Activated CD4-positive, alpha-beta T cell treated with anti-CD3 and anti-CD28 coated beads for 1 hour (primary cell): ENCODE measurements at places on chromosomes 3 and 15.

GRCh38 chr3:64956711-64957325 is 269.0 kb upstream of the ADAMTS9 start:
- DNase-seq, result no peak

GRCh38 chr3:123657568-123657967 is 72.7 kb upstream of the HACD2 start:
- no peak for DNase-seq

- DNase-seq, result no peak
Measured at GRCh38 chr15:76991741-76992645, 2.9 kb upstream of the PSTPIP1 start.

DNA sequence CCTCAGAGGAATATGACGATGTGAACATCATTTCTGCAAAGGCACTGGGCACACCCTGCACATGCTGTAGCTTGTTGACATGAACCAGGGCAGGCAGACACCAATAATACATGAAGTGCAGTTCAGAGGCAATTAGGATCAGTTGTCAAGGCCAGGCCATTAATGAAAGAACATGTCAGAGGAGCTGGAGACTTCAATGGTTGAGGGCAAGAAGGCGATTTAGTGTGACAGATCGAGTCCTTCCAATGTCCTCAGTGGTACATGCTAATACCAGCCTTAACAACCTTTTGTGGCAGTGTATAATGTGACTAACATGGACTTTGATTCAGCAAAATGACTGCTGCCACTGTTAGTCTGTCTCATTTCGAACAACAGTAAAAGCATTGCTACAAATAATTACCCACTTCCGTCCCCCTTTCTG is 205.2 kb upstream of the NANOGP8 start:
- DNase-seq, result no peak

DNA sequence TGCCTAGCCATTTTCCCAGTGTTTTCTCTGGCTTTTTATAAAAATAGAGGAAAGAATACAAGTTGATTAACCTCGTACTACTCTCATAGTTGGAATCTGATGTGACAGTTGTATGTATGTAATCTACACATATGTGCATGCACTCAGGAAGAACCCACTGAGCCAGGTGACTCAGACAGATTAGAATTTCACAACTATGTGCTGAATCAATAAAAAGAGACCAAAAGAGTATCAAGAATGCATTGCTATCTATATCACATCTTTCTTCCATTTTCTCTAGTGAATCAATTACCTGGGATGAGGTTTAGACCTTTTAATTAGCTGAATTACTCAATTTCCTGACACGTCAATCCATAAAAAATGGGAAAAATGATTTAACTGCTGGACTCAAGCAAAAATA is 319.3 kb upstream of the ATP10A start:
- no peak for DNase-seq

DNA sequence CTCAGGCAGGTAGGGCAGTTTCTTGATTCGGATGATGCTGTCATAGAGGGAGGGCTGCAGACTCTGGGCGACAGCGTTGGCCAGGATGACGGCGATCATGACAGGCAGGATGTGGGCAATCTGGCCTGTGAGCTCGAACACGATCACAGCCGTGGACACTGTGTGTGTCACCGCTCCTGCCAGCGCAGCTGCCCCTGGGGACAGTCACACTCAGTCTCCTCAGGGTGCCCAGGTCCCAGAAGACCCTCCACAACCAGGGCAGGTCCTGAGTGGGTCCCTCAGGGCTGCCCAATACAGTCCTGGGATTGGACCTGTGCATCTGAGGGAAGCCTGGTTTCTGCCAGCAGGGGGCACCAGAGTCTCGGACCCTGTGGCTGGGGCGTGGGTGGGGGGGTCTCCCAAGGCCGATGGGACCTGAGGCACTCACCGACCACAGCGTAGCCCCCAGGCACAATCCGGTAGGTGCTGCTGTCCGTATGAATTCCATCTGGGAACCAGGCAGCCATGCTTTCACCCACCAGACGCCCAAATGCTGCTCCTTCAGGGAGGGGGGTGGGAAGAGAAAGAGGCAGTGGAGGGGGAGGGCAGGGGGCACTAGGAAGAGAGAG is 7.2 kb downstream of the CLCN2 start:
- DNase-seq, result peak; percentile 48

- DNase-seq, result no peak
Measured at GRCh38 chr15:52681441-52681840, 2.3 kb upstream of the ATOSA start.

- no peak for DNase-seq
Measured at GRCh38 chr3:131535131-131535530, 32.4 kb upstream of the MRPL3 start.

DNA sequence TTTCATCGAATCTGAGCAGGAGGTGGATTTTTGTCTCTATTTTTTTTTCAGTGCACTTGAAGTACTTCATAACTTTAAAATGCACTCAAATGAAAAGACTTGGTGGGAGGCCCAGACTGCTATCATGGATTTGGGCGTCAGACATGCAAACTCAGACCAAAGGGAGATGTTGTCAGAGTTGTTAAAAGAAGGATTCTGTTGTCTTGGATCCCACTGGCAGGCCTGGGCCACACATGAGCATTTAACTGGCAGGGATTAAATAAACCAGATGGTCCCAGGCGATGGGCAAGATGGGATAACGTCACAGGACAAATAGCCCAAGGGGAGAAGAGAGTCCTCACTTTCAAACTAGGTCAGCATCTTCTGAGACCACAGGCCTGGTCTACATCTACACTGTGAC is 15.4 kb downstream of the RTP1 start:
- no peak for DNase-seq

DNA sequence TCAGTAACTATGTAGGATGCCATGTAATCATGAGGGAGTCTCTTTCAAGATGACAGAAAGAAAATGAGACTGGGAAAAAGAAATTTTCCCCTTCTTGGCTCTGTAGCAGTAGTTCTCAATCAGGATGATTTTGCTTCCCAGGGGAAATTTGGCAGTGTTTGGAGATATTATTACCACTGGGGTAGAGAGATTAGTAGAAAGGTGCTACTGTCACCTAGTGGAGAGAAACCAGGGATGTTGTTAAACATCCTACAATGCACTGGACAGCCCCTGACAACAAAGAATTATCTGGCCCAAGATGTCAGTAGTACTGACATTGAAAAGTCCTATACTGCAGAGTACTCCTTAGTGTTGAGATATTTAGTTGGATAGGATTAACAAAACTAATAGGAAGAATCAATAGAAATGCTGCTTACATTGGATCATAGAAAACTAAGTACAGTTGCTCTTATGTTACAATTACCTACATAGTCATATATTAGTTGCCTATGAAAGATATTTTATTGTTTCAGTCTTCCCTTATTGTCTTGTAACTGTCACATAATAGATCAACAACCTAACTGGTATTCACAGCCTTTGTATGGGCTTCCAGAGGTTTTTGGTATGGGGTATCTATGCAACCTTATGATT is 433.3 kb downstream of the RAP2B start:
- DNase-seq, result no peak

- no peak for DNase-seq
Measured at GRCh38 chr3:118476885-118477618, 557.6 kb downstream of the IGSF11 start.

DNA sequence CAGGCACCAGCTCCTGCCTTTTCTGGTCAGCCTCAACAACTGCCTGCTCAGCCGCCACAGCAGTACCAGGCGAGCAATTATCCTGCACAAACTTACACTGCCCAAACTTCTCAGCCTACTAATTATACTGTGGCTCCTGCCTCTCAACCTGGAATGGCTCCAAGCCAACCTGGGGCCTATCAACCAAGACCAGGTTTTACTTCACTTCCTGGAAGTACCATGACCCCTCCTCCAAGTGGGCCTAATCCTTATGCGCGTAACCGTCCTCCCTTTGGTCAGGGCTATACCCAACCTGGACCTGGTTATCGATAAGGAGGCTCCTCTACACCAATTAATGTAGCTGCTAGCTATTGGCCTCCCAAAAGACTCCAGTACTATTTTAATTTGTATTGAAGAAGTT is 38.9 kb downstream of the TFG start:
- no peak for DNase-seq

DNA sequence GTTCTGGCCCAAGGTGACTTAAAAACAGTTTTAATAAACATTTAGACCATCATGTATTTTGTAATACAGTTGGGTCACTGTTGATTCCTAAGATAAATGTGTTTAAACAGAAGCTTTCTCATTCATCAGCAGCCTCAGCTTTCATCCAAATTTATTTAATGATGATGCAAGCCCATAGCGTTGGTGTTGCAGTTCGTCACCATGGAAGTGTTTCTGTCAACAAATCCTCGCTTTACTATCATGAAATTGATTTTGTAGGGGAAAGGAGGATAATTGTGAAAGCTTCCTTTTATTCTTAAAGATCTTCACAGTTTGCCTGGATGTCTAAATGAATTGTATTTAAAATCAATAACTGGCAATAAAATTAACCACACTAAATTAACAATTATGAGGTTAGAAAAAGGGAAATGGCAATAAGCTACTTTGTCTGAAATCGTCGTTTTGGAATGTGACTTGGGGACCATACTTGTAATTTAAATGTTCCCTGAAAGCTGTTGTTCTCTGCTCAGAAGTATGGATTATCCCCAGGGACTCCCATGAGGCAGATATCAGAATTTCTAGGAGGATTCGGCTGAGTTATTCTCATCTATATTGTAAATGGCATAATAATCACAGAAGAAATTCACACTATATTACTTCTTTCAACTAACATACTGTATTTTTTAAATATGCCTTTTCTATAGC is 29.0 kb downstream of the CMSS1 start:
- DNase-seq, result no peak

- no peak for DNase-seq
Measured at GRCh38 chr15:100645671-100646070, 43.3 kb downstream of the ASB7 start.

DNA sequence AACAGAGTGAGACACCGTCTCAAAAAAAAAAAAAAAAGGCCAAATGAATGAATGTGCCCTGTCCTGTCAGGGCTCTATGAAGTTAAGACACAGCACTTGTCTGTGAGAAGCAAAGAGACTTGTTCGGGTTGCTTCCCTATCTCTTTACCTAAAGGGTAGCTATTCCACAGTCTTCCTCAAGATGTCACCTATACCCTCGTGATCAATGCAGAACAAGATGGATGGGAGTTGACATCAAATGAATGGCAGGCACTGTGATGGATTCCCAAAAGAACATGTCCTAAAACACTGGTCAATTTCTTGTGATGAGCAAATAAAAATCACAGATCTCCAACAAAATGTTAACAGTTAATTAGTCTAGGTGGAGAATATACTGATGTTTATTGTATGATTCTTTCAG is 9.5 kb downstream of the TADA3 start:
- DNase-seq, result no peak

- no peak for DNase-seq
Measured at GRCh38 chr15:53522991-53523390, 236.5 kb downstream of the WDR72 start.

GRCh38 chr3:169542331-169542751 is 121.2 kb downstream of the MECOM start:
- DNase-seq, result no peak

DNA sequence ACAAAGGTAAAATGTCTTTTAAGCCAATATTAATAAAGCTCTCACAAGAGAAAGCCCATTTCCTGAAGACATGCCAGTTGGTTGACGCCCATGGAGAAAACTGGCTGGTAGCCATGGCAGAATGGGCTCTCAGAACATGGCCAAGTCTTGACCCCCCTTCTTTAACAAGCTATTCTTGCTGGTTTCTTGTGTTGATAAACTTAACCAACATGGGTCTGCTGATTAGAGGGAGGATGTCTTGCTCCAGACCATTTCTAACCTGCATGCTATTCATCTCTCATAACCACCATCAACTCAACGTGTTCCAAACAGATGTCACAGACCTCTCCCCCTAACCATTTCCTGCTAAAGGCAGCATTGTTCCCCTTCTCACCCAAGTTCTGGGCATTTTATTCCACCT is 25.7 kb downstream of the NTRK3 start:
- no peak for DNase-seq

- DNase-seq, result no peak
Measured at GRCh38 chr15:68561171-68561900, 17.5 kb upstream of the CORO2B start.

DNA sequence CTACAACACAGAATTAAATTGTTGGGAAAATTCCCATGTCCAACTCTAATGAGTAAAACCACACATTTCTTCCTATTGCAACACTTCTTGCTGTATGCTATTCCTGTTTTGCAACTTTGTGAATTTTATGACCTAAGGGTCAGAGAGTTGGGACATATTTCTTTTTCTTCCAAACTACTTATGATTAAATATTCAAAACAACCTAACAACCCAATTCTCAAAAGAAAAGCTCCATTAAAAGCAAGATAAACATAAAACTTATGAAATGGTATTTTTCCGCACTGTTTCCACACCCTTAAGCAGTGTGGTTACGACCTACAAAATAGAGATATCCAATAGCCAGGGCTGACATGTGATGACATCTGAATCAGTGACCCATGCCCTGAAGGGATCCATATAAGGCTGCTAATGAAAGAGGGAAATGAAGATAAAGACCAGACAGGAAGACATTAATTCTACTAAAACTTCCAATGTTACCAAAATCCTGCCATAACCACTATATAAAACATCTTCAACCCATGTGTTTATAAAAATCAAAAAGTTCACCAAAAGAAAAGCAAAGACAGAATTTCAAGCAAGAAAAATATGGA is 45.6 kb downstream of the DMXL2 start:
- DNase-seq, result no peak

DNA sequence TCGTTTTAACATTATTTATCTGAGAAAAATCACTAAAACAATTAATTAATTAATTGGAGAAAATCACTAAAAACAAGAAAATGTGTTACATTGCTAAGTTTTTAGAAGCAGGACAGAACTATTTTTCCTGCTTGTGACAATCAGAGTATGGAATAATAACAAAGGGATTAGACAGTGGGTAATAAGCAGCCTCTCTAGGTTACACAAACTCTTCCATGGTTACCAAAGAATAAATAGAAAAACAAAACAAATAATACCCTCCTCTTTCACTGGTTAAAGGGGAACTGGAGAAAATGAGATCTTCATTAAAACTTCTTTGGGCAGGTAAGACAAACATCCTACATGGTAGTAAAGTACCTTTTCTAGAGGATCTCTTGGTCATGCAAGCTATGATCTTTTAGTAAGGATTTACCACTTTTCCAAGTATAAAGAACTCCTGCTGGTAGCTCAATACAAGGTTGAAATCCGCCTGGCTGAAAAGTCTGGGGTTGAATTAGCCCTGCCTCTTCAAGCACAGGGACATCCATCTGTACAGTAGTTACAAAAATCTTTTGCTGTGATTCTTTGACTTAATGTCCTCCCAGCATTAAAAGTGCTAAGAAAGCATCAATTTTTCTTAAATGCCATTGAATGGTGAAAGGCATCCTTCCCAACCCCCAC is 2.5 kb upstream of the PLCH1 start:
- DNase-seq, result no peak

DNA sequence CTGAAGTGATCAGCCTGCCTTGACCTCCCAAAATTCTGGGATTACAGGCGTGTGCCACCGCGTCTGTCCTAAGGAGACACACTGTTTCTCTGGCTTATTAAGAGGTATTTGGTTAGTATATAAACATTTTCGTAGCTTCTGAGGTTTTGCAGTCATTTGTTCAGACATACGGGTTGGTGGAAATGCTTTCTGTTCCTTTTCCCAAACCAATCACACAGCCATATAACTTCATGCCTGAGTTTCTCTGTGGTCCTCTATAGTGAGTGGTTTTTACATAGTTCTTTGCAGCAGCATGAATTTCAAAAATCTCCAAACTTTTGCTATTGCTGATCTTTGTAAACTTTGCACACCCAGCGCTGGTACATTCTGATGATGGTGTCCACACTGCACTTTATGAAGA is 100.5 kb downstream of the AKAP13 start:
- DNase-seq, result no peak
